Cortex of kidney (tissue), 1 donor: ENCODE measurements at places on chromosomes 12 and 14.

DNA sequence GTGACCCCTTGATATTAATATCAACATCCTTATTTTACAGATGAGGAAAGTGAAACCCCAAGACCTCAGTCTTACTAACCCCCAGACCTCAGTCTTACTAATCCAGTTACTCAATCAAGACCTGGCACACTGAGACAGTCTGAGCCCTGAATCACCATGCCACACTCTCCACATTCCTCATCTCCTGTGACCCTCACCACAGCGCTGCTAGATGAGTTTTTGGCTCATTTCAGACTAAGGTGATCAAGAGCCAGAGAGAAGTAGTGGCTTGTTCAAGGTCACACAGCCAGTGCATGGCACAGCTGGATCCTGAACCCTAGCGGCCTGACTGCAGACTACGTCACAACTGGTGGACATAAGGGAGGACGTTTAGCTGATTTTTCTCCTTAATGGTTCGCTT lies 579.2 kb downstream of the BCL11B start:
- DNase-seq: no peak

GRCh38 chr12:4899364-4899763 lies 10.3 kb upstream of the KCNA1 start:
- no peak for DNase-seq

GRCh38 chr12:106907411-106907810 lies 48.3 kb upstream of the TMEM263 start:
- DNase-seq: no peak

- no peak for DNase-seq
Observed at GRCh38 chr12:61536525-61536924, 723.7 kb upstream of the USP15 start.

DNA sequence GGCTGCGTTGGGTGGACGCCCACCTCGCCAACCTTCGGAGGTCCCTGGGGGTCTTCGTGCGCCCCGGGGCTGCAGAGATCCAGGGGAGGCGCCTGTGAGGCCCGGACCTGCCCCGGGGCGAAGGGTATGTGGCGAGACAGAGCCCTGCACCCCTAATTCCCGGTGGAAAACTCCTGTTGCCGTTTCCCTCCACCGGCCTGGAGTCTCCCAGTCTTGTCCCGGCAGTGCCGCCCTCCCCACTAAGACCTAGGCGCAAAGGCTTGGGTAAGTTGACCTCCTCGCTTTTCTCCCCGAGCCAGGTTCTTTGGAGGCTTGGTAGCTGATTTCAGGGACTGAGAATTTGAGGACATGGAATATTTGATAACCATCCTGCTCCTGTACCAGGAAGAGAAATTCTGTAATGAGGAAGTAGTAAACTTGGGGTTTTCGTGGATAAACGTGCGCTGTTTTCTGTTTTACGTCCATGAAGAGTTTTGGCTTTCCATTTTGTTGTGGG lies 530 bp downstream of the APAF1 start:
- no peak for DNase-seq

GRCh38 chr14:103848175-103849077 lies 1.1 kb upstream of the PPP1R13B start:
- no peak for DNase-seq

- no peak for DNase-seq
Observed at GRCh38 chr12:124098101-124098757, 125.2 kb downstream of the ZNF664 start.

- DNase-seq: no peak
Observed at GRCh38 chr14:77311217-77311616, 9.5 kb downstream of the POMT2 start.

GRCh38 chr12:52010152-52010622 lies 3.4 kb downstream of the TAMALIN start:
- no peak for DNase-seq

DNA sequence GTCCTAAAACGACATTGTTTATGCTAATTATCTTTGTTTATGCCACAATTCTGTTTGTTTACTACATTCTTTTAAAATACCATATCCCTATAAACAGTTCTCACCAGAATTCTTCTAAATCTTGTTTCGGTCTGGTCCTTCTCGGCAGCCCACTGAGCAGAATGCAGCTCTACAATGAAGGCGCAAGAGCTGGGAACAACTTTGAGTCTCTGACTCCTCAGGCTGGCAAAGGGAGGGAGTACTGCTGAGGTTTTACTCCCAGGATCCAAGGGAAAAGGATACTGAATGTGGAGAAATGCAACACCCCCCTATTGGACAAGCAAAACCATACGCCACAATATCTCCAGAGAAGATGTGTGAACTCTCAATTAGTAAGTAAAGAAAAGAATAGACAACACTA lies 5.4 kb downstream of the SOX5 start:
- DNase-seq: no peak

GRCh38 chr12:14256121-14256520 lies 109.4 kb upstream of the ATF7IP start:
- no peak for DNase-seq
